Uterus (tissue), 4 donors: ENCODE measurements at places on chromosomes 11 and 22. TPM values are rescaled to one million over a fixed set of nuclear protein-coding genes. Genes with fewer than 3 reads are reported as not detected.

GRCh38 chr11:116543911-116544475 lies 228.8 kb downstream of the BUD13 start:
- H3K36me3 ChIP-seq: no peaks in the 10 kb centered on the region
- H3K4me3 ChIP-seq: no peak overlapping the region
- H3K27me3 ChIP-seq: no peaks in the 10 kb centered on the region
- DNase-seq: no peak
- H3K27ac ChIP-seq: no peak overlapping the region
- no peaks in the 10 kb centered on the region for H3K4me1 ChIP-seq

DNA sequence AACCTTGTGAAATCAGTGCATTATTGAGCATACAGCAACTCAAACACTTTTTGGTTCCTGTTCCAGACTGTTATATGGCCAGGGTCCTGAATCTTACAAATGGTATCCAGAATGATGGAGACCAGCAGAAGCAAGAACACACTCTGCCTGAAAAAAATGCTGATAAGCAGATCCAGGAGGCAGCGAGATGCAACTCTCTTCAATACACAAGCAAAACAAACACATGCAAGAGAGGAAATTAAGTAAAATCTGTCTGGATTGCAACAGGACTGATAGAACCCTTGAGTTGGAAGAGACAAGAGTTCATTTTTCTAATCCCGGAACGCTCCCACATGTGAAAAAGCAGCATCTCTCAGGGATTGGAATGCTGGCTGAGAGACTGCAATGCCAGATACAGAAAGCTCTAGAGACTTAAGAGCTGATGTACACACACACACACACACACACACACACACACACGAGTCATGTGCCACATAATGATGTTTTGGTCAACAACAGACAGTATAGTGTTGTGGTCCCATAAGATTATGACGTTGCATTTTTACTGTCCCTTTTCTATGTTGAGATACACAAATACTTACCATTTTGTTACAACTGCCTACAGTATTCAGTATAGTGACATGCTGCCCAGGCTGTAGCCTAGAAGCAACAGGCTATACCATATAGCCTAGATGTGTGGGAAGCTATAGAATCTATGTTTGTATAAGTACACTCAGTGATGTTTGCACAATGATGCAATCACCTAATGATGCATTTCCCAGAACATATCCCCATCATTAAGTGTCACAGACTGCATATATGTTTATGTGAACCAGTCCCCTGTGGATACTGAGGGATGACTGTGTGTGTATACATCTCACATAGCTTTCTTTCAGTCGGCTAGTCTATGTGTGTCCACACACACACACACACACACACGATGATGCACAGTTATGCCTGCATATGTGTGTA lies 406.6 kb downstream of the LARGE1 start:
- DNase-seq: no peak
- no peaks in the 10 kb centered on the region for H3K27me3 ChIP-seq
- no peak overlapping the region for H3K4me3 ChIP-seq
- H3K27ac ChIP-seq: no peak overlapping the region
- no peaks in the 10 kb centered on the region for H3K36me3 ChIP-seq
- H3K4me1 ChIP-seq: no peaks in the 10 kb centered on the region

DNA sequence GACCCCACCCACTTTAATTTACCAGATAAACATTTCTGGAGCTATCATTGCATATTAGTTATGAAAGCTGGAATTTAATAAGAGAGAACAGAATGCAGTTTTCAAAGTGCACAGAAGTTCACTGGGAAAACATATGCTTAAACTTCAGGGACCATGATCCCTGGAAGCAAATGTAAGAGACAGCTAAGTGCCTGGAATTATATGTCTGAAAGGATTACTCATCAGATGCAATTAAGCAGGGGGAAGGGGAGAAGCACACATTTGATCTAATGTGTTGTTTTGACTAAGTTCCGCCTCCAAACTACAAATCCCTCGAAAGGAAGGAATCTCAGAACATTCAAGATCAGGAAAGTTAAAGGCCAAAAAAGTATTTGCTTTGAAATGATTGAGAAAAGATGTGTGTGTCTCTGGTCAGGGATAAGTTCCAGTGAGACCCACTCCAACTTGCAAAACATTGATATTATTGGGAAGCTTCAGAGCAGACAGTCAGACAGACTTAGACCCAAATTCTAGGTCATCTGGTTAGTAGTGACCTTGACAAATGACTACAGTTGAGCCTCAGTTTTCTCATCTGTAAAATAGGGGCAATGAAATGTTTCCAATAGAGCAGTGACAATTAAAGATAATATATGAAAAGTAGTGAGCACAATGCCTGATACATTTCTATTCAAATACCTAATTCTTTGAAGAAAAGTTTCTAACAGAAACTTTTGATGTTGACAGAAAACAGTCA lies 147.6 kb downstream of the ME3 start:
- H3K27me3 ChIP-seq: no peaks in the 10 kb centered on the region
- H3K27ac ChIP-seq: peak overlapping the region; percentile 79
- H3K4me3 ChIP-seq: no peak overlapping the region
- H3K4me1 ChIP-seq: peaks cover 6% of the 10 kb centered on the region

DNA sequence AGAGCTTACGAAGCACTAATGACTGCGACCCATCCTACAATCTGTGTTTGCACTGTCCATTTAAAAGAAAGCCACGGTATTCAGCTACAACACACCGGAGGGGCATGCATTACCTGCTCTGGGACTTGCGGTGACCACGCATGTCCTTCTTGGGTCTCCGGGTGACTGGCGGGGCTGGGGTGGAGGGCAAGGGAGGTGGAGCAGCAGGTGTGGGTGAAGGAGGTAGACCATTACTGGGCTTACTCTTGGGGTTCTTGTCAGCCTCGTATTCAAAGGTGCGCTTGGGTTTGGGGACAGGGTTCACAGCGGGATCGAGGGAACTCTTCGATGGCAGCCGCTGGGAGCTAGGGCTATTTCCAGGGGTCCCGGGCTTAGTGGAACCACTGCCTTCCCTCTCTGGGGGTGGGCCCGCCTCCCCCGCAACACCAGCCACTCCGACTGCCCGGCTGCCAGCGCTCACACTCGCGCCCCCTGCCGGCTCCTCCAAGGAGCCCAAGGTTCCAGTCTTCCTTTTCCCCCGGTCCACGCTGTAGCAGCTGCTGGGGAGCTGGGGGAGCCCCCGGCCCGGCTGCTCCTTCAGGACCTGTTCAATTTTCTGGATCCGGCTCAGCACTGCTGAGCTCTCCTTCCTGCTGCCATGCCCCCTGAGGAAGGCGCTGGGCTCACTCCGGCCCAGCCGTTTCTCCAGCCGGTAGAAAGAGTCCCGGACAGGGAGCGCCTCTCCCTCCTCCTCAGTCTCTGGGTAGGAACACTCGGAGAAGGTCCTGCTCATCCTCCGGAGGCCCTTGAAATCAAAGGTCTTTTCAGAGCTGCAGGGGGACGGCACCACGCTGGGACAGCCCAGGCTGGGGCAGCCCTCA lies 47.5 kb downstream of the RPL27A start:
- no peaks in the 10 kb centered on the region for H3K27me3 ChIP-seq
- H3K27ac ChIP-seq: peak overlapping the region; percentile 94
- DNase-seq: no peak
- H3K36me3 ChIP-seq: no peaks in the 10 kb centered on the region
- H3K4me3 ChIP-seq: no peak overlapping the region

- H3K36me3 ChIP-seq: no peaks in the 10 kb centered on the region
- H3K4me1 ChIP-seq: no peaks in the 10 kb centered on the region
- no peak for DNase-seq
- H3K27ac ChIP-seq: no peak overlapping the region
- no peaks in the 10 kb centered on the region for H3K27me3 ChIP-seq
Measured at GRCh38 chr11:115887316-115887715, 383.1 kb upstream of the CADM1 start.

DNA sequence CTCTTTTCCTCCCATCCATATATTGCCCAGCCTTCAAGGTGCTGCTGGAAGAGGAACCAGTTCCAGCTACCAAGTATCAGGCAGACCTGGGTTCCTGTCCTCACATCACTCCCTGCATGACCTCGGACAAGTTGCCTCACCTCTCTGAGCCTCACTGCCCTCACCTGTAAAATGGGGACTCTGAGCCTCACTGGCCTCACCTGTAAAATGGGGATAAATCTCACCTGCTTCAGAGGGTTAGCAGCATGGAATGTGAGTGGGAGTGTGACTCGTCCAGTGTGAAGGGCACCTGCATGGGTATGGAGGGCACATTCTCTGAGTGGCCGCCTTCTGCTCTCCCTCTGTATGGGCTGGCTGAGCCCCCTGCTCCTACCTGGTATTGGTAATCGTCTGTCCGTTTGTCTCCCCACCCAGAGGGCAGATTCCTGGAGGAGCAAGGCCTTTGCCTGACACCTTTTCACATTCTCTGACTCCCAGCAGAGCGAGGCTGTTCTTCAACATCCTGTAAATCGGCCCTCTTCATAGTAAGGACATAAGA lies 3.7 kb downstream of the GRIK4 start:
- H3K27me3 ChIP-seq: no peaks in the 10 kb centered on the region
- H3K36me3 ChIP-seq: no peaks in the 10 kb centered on the region
- H3K4me3 ChIP-seq: no peak overlapping the region
- H3K27ac ChIP-seq: no peak overlapping the region
- DNase-seq: no peak

DNA sequence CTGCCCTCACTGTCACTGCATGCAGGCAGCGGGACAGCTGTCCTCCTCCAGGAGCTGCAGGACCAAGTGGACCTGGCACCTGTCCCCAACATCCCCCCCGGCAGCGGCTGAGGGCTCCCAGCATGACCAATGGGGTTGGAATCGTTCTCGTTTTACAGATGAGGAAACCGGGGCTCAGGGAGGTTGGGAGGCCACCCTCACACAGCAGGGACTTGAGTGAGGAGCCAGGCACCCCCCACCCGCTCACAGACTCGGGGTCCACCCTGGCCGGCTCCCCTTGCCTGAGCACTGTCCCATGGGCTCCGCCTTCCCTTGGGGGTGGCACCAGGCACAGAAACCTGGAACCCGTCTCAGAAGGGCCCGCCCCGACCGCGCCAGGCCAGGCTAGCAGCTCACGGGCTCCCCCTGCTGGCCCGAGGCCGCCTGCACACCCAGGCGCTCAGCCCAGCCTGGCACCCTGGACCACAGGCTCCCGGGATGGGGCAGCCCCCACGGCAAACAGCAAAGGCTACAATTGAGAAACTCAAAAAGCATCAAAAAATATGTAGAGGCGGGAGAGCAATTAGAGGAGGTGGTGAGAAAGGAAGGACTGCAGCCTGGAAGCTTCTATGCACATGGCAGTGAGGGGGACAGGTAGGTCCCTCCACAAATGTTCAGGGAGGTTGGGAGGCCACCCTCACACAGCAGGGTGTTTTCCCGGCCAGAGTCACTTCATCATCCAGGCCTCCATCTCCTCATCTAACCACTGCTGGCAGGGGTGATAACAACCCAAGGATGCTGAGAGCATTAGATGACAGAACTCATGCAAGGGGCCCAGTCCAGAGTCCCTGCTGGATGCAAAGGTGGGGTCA lies 12.8 kb downstream of the MACROD1 start:
- no peaks in the 10 kb centered on the region for H3K27me3 ChIP-seq
- DNase-seq: peak; percentile 69
- H3K4me3 ChIP-seq: no peak overlapping the region
- no peaks in the 10 kb centered on the region for H3K4me1 ChIP-seq

DNA sequence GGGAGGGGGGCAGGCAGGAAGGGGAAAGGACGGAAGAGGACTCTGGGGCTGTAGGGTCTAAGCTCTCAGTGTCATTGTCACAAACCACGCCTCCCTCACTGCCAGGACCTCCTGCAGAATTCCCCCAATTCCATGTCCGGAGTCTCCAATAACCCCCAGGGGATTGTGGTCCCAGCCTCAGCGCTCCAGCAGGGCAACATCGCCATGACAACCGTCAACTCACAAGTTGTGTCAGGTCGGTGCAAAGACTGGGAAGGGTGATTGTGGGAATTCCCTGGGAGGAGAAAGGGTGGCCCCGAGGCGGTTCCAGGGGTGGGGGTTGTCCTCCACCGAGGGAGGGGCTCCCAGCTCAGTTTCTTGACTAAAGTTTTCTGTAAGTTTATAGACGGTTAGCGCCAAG lies 86.0 kb downstream of the FEZ1 start:
- H3K27me3 ChIP-seq: no peaks in the 10 kb centered on the region
- no peaks in the 10 kb centered on the region for H3K4me1 ChIP-seq
- no peak overlapping the region for H3K27ac ChIP-seq
- no peak overlapping the region for H3K4me3 ChIP-seq
- DNase-seq: no peak

DNA sequence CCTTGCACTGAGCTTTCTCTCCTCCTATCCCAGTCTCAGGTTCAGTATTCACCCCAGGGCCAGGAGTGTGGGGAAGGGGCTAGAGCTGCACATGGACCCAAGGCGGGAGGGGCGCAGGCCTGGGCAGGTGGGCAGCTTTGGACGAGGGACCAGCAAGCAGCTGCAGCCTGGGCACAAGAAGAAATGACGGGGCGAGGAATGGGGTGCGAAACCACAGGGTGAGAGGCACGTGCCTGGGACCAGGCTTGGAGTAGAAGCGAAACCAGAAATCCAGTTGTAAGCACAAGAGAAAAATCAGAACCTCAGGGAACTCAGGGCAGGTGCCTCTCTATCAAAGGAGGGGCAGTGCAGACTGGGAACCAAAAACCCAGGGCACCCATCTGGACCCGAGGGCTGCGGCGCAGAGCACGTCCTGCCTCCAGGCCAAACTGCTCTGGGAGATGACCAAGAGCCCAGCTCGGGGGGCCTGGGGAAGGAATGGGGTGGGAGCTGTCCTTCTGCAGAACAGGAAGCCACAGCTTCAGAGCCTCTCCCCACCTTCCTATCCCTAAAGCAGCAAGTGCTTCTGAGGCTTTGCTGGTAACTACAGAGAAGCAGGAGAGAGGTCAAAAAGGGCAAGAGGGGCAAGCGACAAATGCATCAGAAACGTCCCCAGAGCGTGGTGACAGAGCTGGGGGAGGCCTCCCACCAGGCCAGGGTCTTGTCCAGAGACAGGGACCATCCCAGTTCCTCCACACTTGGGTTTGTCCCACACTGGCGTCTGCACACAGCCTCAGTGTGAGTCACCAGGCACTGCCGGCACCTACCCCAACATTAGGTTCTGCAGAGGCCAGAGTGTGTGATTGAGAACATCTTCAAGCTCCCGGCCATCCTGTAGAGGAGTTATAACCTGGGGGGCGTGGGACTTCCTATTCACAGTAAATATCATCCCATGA lies 18.3 kb upstream of the TMPRSS4 start:
- no peak overlapping the region for H3K4me3 ChIP-seq
- no peak overlapping the region for H3K27ac ChIP-seq
- H3K4me1 ChIP-seq: no peaks in the 10 kb centered on the region
- H3K36me3 ChIP-seq: no peaks in the 10 kb centered on the region

GRCh38 chr11:111736621-111737443 lies 29.4 kb downstream of the PPP2R1B start:
- no peak overlapping the region for H3K4me3 ChIP-seq
- peaks cover 22% of the 10 kb centered on the region for H3K4me1 ChIP-seq
- no peak for DNase-seq
- no peaks in the 10 kb centered on the region for H3K36me3 ChIP-seq

HIC2 gene
- total RNA-seq: 0.26 TPM

NCAM1 gene
- 210 TPM for total RNA-seq

HBG2 gene
- not detected for total RNA-seq

ROBO3 gene
- 12.8 TPM for total RNA-seq

SLC22A8 gene
- not detected for total RNA-seq

AP5B1 gene
- total RNA-seq: 6.7 TPM

SERPIND1 gene
- not detected for total RNA-seq
